ENCODE measurements at places on chromosomes 3 and 15. TPM values are rescaled to one million over a fixed set of nuclear protein-coding genes. Genes with fewer than 3 reads are reported as not detected.

FAM174B gene
- total RNA-seq: 1.00 TPM

CFAP20DC gene
- total RNA-seq: 2.9 TPM

ZNF660 gene
- total RNA-seq: 1.7 TPM

SPINT1 gene
- 0.66 TPM for total RNA-seq

CILP gene
- total RNA-seq: under 0.01 TPM

SKIL gene
- total RNA-seq: 107 TPM

ARHGEF26 gene
- total RNA-seq: 2.1 TPM

WDR49 gene
- total RNA-seq: under 0.01 TPM

SLC4A7 gene
- 99.3 TPM for total RNA-seq

FBXO40 gene
- total RNA-seq: under 0.01 TPM

BUB1B gene
- total RNA-seq: 16.2 TPM

TTC21A gene
- 3.6 TPM for total RNA-seq

GABRB3 gene
- 2.7 TPM for total RNA-seq

LRRC31 gene
- total RNA-seq: not detected

CCDC39 gene
- total RNA-seq: 0.12 TPM

NR2E3 gene
- 0.25 TPM for total RNA-seq

GOLGA8O gene
- total RNA-seq: 1.7 TPM

ABHD17C gene
- 3.0 TPM for total RNA-seq

LTK gene
- total RNA-seq: 0.37 TPM

ERICH6 gene
- total RNA-seq: not detected

SERPINI2 gene
- not detected for total RNA-seq

GP9 gene
- not detected for total RNA-seq

PTX3 gene
- total RNA-seq: 186 TPM

COLQ gene
- 0.75 TPM for total RNA-seq

CCDC54 gene
- total RNA-seq: not detected

RAD51 gene
- total RNA-seq: 11.0 TPM

MITF gene
- total RNA-seq: 23.7 TPM

RETNLB gene
- not detected for total RNA-seq

VILL gene
- 5.3 TPM for total RNA-seq

CYP1A1 gene
- total RNA-seq: not detected

CYP1A2 gene
- total RNA-seq: not detected

RHOV gene
- total RNA-seq: not detected

TGM4 gene
- not detected for total RNA-seq

ZBED2 gene
- total RNA-seq: under 0.01 TPM

PIGX gene
- total RNA-seq: 19.6 TPM

LYZL4 gene
- total RNA-seq: not detected

PARP15 gene
- under 0.01 TPM for total RNA-seq

SENP8 gene
- total RNA-seq: 2.7 TPM

TRH gene
- not detected for total RNA-seq

MUSTN1 gene
- 0.50 TPM for total RNA-seq

STAC gene
- total RNA-seq: 7.7 TPM

SPATA12 gene
- 0.11 TPM for total RNA-seq
